IMR-90 (cell line): ENCODE measurements at places on chromosomes 1 and 21.

- peak; percentile 81 for DNase-seq
Observed at GRCh38 chr1:159829822-159830465, 3.3 kb downstream of the SLAMF8 start.

DNA sequence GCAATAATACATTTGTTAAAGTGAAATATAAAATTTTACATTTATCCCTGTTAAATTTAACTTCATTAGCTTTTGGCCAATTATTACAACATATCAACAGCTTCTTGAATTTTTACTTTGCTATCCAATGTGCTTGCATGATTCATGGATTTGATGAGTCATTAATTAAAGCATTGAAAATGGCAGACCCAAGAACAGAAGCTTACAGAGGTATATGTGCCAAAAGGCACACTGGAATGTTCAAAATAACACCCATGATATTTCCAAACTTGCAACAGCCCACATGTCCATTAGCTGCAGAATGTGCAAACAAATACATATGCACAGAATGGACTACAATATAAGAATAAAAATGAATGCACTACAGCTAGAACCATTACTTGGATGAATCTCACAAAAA, 76.4 kb upstream of the MAN1A2 start:
- DNase-seq: no peak

DNA sequence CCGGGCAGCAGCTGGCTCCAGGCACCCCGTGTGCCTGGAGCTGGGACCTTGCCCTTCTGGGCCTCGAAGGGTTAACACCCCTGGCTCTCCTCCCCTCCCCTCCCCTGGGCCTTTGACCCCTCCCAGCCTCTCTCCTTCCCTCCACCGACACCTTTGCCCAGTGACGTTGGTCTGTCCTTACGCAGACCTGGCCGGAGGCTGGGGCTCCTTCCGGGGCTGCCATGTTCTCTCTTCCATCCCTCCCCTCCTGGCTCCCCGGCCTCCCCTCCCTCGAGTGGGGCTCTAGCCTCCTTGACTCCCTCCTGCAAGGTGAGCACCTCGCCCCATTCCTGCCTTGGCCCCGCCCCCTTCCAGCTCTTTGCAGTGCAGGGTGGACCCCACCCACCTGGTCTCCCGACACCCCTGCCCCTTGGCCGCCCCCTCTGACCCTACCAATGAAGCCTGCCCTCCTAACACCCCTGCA, at the start of gene TMEM82:
Gene TMEM82, plus strand, starts transcription at position 161 of the 463 bp plus-strand sequence. Its CDS starts 61 bp downstream, at position 222.
- no peak for DNase-seq

GRCh38 chr1:173268261-173268660, 61.1 kb upstream of the TNFSF4 start:
- DNase-seq: no peak

DNA sequence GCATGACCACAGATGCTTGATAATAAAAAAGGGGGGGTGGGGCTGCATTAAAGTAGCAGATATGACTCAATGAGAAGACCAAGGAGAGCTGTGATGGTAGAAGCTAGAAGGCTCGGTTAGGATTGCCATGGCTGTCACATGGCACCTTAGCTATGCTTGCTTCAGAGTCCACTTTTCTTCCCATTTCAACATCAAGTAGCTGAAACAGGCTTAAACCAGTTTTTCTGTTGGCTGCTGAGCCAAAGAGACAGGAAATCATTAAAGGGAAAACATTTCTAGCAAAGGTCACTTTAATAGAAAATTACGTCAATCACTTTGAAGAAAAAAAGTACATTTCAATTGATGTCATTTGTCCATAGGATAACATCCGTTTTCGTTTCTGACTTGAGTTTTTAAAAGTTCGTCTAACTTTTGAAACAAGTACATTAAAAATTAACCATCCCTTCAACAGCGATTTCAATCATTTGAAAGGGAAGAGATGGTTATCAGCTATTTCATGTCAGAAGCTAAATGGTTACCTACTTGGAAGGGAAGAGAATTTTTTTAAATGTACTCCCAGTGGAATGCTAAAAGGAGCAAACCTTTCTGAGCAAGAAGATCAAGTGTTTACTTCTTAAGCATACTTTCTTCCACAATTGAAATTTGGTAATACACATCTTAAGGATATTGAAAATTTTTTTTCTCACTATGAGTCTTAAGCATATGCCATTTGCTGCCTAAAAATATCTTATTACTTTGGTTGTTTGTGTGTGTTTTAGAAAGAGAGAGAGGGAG, 488.1 kb upstream of the PRMT6 start:
- DNase-seq: no peak

- DNase-seq: no peak
Observed at GRCh38 chr1:220892997-220893700, 13.9 kb downstream of the HLX start.

DNA sequence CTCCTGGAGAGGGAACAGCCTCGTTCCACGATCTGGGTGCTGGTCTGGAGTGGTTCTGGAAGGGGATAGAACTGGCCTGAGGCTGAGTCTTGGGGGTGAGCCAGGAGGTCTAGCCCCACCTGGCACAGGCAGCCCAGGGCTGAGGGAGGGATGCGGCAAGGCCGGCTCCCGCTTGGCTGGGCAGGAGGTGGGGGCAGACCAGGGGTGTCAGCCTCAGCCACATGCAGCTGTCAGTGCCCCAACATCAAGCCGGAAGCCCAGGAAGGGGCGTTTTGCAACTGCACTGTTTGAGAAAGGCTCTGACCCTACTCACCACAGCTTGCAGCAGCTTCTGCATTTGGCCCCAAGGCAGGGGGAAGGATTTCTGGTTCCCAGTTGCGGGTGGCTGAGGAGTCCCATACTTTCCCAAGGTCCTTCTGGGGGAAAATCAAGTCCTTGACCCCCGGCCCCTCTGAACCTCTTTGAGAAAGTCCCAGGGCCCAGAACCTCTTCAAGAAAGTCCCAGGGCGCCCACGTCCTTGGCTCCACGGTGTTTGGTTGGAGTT, 2.0 kb downstream of the EFHD2 start:
- peak; percentile 47 for DNase-seq

GRCh38 chr1:212962509-212962908, 12.2 kb downstream of the VASH2 start:
- no peak for DNase-seq

- no peak for DNase-seq
Observed at GRCh38 chr21:35023396-35024070, 25.6 kb downstream of the RUNX1 start.

- DNase-seq: peak; percentile 93
Observed at GRCh38 chr1:21338573-21339355, 48.5 kb upstream of the ECE1 start.

DNA sequence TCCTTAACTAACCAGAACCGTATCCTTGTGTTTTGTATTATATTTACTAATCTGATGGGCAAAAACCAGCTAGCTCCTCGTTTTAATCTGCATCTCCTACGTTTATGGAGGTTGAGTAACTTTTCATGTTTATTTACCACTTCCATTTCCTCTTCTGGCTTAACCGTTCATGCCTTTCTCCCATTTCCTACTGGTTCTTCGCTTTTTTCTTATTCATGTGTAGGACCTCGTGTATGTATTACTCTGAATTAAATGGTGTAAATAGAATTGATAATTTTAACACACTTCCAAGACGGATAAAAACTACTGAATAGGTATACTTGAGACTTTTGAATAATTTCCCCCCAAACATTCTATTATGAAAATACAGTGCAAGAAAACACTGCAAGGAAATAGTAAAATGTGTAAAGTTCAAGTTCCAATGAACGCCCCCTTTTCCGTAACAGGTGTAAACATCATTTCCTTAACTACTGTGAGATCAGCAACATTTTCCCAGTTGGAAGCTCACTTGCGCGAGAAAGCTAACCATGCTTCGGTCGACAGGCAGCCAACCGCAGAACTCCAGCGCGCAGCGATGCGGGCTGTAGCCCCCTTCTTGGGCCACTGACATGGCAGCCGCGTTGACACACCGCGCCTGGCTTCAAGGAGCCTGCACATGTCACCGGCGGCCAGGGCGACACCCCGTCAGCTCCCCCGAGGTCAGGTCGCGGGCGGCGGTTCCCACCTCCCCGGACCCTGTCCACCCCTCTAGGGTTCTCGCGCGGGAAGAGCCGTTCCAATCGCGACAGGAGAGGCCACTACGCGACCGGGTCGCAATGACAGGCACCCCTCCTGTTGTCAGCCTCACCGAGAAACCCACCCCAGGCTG, 816 bp downstream of the EDEM3 start:
- peak; percentile 29 for DNase-seq

DNA sequence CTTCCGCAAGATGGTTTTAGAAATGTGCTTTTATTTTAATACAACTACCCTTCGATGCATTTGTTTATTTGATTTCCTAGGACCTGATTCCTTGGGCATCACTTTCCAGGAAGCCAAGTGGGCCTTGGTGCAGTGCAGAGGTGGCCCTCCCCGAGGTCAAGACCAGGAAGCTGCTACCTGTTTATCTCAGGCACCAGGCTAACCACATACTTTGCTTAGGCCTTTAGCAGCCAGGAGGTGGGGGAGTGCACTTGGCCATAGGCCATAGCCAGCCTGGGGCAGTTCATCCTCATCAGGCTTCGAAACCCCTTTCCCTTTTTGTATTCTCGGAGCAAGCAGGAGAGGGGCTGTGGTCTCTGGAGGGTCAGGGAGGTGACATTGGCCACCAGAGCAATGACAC, 45.4 kb downstream of the SMYD2 start:
- no peak for DNase-seq

DNA sequence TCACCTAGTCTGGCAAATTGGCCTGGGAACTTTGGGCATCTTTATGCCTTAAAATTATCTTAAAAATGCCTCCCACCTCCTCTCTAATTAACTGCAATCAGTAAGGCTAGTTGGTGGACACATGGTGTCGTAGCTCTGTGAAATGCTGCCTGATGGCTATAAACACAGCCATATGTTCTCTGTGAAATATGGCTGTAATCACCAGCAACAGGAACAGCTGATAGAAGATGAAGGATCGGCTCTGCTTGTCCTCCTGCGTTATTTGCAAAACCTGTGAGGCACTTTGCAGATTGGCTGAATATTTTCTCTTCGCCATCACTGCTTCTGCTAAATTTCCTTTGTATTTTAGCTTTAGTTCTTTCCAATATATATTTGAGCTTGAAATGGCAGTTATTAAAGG, 419.6 kb downstream of the RWDD3 start:
- no peak for DNase-seq

GRCh38 chr1:24925082-24925779, 4.8 kb downstream of the RUNX3 start:
- no peak for DNase-seq
